Osteoblast (primary cell): ENCODE measurements at places on chromosomes 16 and 17. TPM values are rescaled to one million over a fixed set of nuclear protein-coding genes. Genes with fewer than 3 reads are reported as not detected.

DNA sequence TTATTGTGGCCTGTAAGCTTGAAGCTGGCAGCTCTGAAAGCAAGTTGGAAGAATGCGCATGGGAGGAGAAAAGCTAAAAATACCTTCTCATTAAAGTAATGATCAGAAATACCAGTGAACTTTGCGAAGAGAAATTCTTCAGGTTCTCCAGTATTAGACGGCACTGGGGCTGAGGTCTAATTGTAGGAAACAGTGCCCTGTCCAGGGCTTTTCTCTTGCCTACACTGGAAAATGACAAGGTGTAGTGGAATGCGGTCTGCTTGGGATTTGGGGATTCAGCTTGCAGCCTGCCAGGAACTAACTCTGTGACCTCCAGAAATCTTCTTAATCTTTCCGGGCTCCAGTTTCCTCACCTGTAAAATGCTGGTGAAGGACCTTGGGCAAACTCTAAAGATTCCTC lies 53.3 kb upstream of the KCNJ16 start:
- no peak for DNase-seq

GRCh38 chr17:32491371-32492263 lies 4.8 kb downstream of the CDK5R1 start:
- peak; percentile 83 for DNase-seq

GRCh38 chr17:5291683-5292350 lies 9.7 kb downstream of the RABEP1 start:
- DNase-seq, result no peak

- no peak for DNase-seq
Measured at GRCh38 chr17:5511401-5512225, 25.2 kb downstream of the MIS12 start.

DNA sequence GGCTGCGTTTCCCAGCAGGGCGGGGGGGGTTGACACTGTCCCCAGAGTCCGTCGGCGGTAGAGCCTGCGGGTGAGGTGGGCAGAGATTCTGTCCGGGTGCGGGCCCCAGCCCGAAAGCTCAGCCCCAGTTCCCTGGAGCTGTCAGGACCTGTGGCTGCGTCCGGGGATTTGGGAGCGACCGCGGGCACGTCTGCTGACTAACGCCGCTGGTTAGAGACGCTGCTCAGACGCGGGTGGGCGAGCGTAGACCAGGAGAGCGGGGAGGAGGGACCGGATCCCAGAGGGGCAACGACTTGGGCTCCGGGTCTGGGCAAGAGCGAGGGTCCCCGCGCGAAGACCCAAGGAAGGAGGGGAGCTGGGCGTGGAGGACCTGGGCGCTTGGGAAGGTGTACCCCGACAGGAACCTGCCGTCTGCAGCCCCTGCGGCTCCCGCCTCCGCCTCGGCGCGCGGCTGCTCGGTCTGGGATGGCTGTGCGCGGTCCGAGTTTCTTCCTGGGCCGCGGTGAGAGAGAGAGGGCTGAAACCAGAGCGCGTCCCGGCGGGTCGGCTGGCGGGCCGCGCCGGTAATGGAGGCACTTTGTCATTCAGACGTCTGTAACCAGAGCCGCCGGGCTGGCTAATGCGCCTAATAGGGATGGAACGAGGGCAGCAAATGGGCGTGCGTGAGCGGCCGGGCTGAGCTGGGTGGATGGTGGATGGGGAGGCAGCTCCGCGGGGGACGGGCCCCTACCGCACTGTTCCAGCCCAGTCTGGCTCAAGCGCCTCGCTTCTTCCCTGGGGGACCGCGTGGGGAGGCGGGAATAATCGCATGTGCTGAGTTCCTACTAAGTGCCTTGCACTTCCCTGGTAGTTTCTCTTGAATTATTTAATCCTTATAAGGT lies 2.3 kb downstream of the NGFR start:
- DNase-seq, result no peak

GRCh38 chr16:16080465-16081065 lies 131.1 kb downstream of the ABCC1 start:
- peak; percentile 55 for DNase-seq

DNA sequence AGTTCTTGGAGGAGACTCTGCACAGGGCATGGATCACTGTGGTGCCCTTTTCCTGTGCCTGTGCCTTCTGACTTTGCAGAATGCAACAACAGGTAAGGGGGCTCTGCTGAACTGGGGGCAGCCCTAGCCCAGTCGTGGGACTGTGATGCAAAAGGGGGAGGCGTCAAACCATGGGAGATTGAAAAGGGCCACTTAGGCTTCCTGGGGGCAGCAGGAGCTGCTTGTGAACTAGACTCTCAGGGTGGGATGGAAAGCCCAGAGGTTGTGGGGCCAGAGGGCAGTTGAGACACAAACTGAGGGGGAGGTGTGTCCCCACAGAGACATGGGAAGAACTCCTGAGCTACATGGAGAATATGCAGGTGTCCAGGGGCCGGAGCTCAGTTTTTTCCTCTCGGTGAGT lies 19.6 kb downstream of the ADGRG5 start:
- no peak for DNase-seq

- no peak for DNase-seq
Measured at GRCh38 chr17:9531034-9531433, 44.6 kb downstream of the STX8 start.

- DNase-seq, result no peak
Measured at GRCh38 chr17:51455211-51455610, 194.9 kb downstream of the UTP18 start.

DNA sequence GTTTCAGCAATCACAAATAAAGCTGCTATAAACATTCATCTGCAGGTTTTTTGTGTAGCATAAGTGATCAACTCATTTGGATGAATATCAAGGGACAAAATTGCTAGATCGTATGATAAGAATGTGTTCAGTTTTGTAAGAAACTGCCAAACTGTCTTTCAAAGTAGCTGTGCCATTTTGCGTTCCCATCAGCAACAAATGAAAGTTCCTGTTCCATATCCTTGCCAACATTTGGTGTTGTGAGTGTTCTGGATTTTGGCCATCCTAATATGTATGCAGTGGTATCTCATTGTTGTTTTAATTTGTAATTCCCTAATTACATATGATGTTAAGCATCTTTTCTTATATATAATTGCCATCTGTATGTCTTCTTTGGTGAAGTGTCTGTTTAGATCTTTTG lies 36.4 kb upstream of the TMEM92 start:
- no peak for DNase-seq

- no peak for DNase-seq
Measured at GRCh38 chr17:19461116-19461515, 50.1 kb downstream of the RNF112 start.

GRCh38 chr17:55090079-55090492 lies 121.5 kb downstream of the STXBP4 start:
- DNase-seq, result no peak

DNA sequence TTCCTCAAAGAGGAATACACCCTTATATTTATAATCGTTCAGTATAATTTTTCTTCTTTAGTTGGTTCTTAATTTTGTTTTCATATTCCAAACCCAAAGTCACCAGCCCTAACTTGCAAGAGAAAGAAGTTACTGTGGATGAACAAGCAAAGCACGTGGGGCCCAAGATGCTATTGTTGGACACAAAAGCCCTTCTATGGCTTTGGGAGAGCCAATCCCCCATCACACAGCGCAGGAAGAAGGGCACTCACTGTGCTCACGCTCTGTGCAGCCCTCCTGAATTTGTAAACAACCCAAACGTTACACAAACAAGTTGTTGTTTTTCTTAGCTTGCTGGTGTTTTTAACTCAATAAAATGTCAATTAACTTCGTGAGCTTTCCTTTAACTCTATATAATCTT lies 22.5 kb downstream of the SPPL2C start:
- DNase-seq, result no peak

DNA sequence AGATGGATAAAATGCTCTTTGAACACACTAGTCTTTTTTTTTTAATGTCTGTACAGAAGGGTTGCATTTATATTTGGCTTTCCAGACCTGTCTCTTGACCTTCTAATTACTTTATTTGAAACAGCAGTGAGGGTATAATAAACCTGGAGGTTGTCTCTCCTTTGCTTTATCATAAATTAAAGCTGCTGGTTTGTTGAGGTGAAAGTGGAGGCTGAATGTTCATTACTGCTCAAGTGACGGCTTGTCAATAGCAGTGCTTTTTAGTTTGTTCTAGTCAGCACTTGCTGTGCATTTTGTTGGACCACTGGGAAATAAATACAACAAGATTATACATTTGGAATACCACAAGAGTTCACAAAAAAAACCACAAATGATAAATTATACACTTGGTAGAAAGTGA lies 264.2 kb downstream of the IRX3 start:
- no peak for DNase-seq

DNA sequence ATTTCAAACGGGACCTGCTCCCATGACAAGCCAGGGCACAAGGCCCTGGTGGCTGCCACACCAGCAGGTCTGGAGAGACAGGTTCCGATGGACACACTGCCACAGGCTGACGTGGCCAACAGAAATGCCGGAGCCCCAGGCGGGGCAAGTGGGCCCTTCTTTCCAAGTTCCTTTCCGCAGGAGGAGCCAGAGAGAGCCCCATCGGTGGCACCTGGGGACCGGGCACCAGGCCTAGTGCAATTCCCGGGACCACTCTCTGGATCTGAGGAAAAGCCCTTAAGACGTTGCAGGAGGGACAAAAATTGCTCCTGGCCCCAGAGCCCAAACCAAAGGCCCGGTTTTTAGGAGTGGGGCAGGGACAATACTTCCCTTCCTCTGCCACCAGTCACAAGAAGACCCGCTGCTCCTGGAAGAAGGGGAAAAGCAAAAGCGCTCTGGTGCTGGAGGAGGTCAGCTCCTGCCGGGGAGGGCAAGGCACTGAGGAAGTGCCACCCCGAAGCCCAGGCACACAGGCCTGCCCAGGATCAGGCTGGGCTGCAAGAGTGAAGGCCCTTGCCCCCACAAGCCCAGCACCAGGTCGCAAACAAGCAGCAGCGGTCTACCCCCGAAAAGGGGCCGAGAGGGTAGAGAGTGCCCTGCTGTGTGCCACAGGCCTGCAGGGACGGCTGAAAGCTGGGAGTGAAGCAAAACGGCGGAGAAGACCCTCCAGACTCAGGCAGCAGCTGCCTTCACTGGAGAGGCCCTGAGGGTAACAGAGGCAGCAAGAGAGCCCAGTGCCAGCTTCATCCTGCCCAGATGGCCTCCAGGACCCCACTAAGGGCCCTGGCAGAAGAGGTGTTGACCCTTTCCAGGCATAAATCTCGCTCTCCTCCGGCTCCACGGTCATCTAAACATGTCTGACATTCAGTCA lies 29.1 kb downstream of the MAP1LC3B start:
- DNase-seq, result no peak

DNA sequence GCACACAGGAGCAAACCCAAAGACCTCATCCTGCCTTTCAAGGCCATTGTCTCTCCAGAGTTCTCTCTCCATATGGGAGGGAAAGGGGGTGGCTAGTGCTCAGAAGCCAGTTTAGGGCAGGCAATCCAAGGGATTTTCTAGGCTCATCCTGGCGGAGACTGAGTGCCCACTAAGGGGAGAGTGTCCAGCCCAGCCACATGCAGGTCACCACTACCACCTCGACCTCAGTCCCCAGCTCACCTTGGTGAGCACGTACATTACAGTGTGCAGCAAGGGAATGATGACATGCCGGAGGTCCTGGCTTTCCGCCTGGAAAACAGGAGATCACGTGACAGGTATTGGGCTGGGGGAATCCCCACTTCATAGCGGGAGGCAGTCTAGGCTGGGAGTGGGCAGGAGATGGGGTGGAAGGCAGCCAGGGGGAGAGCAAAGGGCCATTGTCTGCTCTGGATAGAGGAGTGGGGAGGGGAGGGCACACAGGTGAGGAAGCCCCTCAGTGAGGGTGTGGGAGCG lies 29.9 kb downstream of the PIK3R6 start:
- peak; percentile 65 for DNase-seq

DNA sequence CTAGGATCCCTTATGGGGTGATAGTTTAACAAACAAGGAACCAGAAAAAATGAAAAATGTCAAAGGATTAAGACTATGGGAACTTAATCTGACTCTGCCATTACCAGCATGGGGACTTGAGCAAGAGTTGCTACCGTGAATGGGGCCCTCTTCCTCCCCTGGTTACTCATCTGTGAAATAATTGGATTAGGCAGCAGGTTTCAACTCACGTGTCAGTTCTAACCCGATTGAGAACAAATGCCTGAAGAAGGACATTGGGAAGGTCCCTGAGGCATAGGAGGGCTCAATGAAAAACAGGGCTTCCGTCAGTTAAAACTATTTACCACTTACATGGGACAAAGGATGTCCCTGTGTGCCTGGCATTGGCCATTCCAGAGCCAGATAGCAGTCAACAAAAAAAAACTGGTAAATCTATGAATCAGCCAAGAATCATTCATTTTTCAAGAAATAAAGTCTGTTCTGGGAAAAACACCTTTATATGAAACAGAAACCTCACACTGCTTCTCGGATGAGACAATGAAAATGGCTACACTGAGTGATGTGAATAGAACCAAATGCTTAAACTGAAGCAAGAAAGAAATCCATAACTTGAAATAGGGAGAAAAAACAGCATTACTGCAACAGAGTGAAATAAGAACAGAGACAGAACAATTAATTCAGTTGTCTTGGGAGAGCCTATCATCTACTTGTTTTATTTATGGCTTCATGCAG lies 104.3 kb downstream of the ADAMTS18 start:
- DNase-seq, result no peak

DNA sequence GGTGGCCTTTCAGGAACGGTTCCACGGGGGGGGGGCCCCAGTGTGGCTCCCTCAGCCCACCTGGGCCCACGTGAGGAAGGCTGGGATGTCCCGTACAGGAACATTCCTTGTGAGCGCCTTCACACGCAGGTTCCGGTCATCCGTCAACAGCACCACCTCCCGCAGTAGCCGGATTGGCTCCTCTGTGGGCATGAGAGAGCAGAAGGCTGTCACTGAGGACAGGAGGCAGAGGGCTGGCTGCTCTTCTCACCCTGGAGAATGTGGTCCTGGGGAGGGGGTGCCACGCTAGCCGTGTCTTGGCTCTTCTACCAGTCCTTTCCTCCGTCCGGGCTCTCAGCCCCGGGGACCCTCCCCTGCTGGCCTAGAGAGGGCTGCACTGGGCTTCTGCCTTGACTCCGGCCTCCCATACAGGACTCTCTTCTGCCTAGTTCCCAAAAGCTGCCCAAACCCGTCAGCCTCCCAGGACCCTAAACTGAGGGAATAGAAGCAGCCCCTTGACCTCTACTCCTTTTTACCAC lies 6.6 kb downstream of the HIC1 start:
- DNase-seq, result peak; percentile 78

GRCh38 chr17:70230850-70231640 lies 61.7 kb downstream of the KCNJ2 start:
- no peak for DNase-seq

DNA sequence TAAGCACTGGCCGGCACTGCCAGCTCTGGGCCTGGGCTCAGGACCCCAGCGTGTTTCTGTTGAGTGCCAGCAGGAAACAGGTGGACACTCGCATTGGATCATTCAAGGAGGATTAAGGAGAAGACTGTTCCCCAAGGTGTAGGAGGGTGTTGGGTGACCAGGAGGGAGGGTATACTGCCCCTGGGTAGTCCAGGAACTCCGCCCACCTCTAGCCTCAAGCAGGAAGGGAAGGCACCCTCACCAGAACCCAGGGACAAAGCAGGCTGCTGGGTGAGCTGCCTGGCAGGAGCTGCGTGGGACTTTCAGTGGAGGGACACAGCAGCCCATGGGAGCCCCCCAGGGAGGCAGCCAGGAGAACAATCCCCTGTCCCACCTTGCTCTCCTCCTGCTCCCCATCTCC lies 7.7 kb upstream of the RAB37 start:
- DNase-seq, result peak; percentile 6

- peak; percentile 88 for DNase-seq
Measured at GRCh38 chr17:44219616-44220212, at the start of gene UBTF. TSS of gene UBTF (minus strand) at chr17:44219675. CDS start at chr17:44218229, 1,446 bp downstream.

CCL3 gene
- 0.29 and 0.36 TPM in 2 replicates for total RNA-seq

CACNG1 gene
- not detected in 2 replicates for total RNA-seq

GPR142 gene
- not detected in 2 replicates for total RNA-seq

PPP1R9B gene
- 44.2 and 48.9 TPM in 2 replicates for total RNA-seq

ST6GALNAC1 gene
- 0.72 TPM in 1 of 2 replicates, not detected in the other for total RNA-seq

CNTNAP1 gene
- total RNA-seq, result 18.6 and 19.2 TPM in 2 replicates

CTF1 gene
- 2.9 and 3.3 TPM in 2 replicates for total RNA-seq
